Stimulated activated CD8-positive, alpha-beta memory T cell treated with anti-CD3 and anti-CD28 coated beads, Interleukin-15, amount 100 ng/mL, for 24 hours (primary cell): ENCODE measurements at places on chromosomes 1 and 21.

GRCh38 chr1:25731148-25731547 is 68.8 kb upstream of the SELENON start:
- no peak for DNase-seq

DNA sequence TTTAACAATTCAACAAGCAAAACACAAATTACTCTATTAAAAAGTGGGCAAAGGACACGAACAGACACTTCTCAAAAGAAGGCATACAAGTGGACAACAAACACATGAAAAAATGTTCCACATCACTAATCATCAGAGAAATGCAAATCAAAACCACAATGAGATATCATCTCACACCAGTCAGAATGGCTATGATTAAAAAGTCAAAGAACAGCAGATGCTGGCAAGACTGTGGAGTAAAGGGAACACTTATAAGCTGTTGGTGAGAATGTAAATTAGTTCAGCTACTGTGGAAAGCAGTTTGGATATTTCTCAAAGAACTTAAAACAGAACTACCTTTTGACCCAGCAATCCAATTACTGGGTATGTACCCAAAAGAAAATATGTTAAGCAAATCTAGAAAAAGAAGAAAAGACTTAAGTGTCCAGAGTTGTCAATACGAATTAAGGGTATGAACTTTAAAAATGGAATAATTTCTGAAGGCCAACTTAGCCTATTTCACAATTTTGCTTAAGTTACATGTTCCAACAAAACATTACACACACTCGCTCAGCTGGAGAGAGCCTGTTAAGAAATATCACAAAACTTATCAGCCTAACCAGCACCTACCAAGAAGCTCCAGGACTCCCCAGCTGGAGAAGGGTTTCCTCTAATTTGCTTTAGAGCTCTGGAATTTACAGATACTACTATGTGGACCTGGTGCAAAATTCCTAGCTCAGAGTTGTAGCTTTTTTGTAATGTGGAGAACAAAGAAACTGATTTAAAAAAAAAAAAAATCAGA is 232.1 kb downstream of the DUSP10 start:
- DNase-seq: no peak

DNA sequence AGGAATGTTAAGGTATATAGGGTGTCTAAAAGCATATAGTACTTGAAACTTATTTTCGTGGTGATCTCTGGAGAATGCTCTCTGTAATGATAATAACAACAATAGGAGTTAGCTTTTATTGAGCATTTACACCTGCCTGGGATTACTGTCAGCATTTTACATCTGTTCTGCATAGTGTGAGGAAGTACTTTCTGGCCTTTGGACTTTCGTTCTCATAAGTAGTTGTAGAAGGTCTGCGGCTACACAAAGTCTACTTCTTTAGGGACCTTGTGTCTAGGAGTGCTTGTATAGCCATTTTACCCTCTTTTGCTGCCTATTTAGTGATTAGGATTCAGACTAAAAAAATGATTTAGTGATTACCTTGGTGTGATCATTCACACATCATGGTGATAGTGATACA is 103.6 kb upstream of the GPR52 start:
- no peak for DNase-seq

DNA sequence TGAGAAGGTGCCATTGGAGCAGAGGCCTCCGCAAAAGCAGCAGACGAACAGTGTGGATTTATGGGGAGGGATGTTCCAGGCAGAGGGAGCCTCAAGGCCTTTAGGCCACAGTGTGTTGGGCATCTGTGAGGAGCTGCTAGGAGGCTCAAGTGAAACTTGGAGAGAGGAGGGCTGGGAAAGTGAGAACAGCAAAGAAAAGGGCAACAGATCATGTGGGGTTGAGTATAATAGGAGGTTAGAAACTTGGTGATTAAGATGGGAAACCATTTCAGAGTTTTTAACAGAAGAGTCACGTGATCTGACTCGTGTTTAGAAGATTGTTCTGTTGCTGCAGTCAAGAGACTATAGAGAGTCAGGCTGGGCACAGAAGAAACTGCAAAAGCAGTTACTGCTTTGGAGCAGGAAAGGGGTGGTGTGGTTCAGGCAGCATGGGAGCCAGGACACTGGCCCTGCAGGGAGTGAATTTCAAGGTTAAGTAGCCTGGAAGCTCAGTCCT is 277.0 kb downstream of the DISC1 start:
- no peak for DNase-seq

DNA sequence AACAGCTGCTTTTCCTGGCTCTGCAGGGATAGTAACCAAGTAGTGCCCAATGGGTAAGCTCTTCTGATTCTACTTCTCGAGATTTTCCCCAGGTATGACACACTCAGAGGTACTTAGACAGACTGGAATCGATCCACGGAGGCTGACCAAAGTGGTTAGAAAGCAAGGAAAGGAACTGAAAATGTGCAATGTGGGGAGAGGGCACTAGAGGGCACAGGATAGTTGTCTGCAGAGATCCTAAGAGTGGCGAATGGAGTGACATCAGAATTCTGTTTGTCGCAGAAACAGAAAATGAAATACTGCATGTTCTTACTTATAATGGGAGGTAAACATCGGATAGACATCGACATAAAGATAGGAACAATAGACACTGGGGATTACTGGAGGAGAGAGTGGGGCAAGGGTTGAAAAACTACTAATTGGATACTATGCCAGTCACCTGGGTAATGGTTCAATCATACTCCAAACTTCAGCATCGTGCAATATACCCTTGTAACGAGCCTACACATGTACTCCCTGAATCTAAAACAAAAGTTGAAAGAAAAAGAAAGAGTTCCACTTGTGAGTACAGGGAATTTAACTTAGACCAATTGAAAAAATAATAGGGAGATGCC is 23.3 kb downstream of the CYP2J2 start:
- no peak for DNase-seq

DNA sequence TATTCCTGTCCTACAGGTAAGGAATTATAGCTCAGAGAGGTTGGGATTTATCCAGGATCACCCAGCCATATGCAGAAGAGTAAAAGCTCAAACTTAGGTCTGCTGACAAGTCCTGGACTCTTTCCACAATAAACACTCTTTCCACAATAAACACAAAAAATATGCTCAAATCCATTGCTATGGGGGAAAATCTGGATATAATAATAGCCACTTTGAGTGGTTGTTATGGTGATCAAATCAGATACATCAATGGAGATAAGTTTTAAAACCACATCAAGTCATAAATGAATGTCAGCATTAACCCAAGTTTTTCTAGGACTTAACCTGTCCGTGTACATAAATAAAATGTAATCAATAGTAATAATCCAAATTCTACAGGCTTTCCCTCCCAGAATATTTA is 22.3 kb upstream of the TTF2 start:
- no peak for DNase-seq

DNA sequence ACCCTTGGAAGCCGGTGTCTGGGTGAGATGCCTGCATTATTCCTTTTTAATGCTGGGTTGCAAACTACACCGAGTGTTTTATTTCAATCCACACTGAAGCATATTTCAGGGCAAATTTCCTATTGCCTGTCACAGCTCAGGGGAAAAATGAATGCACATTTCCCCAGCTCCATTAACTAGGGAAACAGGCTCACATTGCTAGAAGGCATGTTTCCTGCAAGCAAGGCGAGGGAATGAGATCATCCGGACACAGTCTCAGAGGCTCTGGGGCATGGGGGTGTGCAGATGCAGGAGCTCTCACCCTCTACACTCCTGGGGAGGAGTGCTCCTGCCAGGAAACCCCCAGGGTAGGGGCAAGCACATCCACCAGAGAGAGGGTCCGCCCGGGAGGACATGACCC is 24.6 kb downstream of the SYT2 start:
- no peak for DNase-seq

GRCh38 chr21:34520764-34521508 is 8.9 kb upstream of the KCNE1 start:
- no peak for DNase-seq

DNA sequence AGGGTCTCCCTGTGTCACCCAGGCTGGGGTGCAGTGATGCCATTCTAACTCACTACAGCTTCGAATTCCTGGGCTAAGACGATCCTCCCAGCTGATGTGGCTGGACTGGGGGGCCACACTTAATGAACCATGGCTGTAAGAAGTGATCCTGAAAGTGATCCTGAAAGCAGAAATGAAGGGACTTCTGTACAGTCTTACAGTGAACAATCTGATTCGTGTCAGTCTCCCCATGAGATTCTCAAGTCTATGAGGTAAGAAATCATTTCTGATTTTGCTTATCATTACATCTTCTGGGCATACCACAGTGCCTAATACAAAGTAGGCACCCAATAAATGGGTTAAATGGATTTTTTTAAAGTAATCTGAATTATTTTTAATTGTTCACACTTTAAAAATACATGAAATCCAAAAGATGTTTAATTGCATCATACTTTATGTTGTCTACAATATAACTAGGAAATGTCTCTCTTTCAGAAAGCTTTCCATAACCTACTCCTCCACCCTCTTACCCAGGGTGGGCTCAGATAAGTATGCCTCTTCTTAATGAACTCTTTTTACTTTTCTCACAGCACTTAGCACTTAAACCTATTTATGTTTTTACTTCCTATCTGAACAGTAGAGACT is 21.5 kb downstream of the TUT4 start:
- DNase-seq: no peak

- no peak for DNase-seq
Measured at GRCh38 chr1:193472838-193473398, 286.5 kb upstream of the B3GALT2 start.

DNA sequence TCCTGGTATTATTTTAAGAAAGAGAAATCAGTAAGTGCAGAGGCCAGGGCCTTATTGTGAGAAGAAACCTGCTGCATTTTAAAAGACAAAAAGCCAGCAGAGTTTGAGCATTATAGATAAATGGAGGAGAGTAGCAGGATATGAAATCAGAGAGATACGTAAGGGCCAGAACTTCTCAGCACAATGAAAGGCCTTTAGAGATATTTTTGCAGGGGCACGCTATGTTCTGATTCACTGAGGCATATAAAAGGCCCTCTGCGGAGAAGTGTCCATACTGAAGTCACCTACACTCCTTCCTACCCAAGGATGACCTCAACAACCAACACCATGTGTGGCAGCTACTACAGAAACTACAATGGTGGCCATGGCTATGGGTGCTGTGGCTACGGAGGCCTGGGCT is at the start of gene KRTAP6-3:
KRTAP6-3 (plus strand) TSS at position 301 of the 400 bp plus-strand sequence; CDS start at position 307, 6 bp downstream.
- DNase-seq: no peak

DNA sequence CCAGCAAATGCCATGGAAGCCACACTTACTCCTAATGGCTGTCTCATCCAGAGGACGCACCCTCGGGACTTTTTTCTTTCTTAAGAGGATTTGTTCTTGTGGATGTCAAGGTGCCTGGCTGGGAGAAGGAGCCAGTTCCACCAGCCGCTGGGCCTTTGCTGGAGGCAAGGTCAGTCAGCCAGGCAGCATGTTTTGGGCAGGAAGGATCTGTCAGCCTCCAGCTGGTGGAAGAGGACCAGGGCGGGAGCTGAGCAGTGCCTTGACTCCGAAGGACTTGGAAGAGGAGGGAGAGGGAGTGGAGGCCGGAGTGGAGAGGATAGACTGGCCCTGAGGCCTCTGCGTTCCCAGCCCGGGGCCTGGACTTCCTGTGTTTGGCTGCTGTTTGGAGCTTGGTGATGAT is 5.7 kb downstream of the IGSF5 start:
- DNase-seq: no peak
